ENCODE measurements at places on chromosomes 1 and 21.

DNA sequence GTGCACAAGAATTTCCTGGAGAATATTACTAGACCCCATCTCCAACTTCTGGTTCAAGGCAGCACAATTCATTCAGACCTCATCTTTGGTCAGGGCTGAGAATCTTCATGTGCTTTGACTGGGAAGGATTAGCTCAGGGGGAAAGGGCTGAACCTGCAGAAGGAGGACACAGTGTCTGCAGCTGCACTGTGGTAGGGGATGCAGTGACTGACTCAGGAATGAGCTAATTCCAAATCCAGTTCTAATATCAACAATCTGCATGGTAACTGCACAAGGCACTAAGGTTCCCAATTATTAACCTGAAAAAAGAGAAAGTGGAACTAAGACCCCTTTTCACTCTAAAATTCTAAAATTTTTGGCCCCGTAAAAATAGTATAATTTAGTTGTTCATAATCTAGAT is 31.6 kb downstream of the TTLL7 start:
- no peaks in the 10 kb centered on the region for H3K36me3 ChIP-seq
- no peak for DNase-seq
- no peaks in the 10 kb centered on the region for H3K4me1 ChIP-seq
- no peaks in the 10 kb centered on the region for H3K27me3 ChIP-seq

- no peaks in the 10 kb centered on the region for H3K4me1 ChIP-seq
- no peaks in the 10 kb centered on the region for H3K36me3 ChIP-seq
- H3K27ac ChIP-seq: no peak overlapping the region
- peaks cover 47% of the 10 kb centered on the region for H3K27me3 ChIP-seq
- no peak for DNase-seq
- H3K4me3 ChIP-seq: no peak overlapping the region
These were observed 75.8 kb downstream of the PGBD5 start for GRCh38 chr1:230350208-230350921.

- no peak for DNase-seq
- no peaks in the 10 kb centered on the region for H3K4me1 ChIP-seq
These were observed 412.6 kb downstream of the PRDM2 start for GRCh38 chr1:14112613-14113012.

DNA sequence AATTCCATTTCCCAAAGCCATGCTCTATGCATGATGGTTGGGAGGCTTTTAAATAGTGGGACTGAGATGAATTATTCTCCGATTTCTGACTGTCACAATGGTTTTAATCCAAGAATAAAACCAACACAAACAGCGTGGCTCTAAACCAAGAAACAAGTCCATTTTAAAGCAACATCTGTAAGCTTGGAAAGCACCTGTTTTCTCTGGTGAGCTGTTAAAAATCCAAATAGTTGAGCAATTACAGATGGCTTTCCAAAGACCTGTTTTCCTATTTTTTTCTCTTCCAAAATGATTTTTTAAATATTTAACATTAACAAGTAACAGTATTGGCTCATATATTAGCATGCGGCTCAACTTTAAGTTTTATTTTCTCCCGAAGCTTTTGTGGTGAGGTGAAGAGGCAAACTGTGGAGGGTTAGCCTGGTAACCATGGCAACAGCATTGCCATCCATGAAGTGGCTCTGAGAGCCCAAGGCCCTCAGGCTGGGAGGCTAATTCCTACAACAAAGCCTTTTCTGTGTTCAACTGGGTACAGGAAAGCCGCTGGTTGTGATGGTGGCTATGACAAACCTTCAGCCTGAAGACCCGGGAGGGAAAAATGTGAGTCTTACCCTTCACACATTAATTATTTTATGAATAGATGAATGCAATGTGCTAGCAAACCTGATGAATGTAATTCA is 56.7 kb upstream of the B3GALT5 start:
- no peaks in the 10 kb centered on the region for H3K4me1 ChIP-seq
- H3K27ac ChIP-seq: no peak overlapping the region
- DNase-seq: no peak
- no peaks in the 10 kb centered on the region for H3K36me3 ChIP-seq
- peaks cover 8% of the 10 kb centered on the region for H3K27me3 ChIP-seq

DNA sequence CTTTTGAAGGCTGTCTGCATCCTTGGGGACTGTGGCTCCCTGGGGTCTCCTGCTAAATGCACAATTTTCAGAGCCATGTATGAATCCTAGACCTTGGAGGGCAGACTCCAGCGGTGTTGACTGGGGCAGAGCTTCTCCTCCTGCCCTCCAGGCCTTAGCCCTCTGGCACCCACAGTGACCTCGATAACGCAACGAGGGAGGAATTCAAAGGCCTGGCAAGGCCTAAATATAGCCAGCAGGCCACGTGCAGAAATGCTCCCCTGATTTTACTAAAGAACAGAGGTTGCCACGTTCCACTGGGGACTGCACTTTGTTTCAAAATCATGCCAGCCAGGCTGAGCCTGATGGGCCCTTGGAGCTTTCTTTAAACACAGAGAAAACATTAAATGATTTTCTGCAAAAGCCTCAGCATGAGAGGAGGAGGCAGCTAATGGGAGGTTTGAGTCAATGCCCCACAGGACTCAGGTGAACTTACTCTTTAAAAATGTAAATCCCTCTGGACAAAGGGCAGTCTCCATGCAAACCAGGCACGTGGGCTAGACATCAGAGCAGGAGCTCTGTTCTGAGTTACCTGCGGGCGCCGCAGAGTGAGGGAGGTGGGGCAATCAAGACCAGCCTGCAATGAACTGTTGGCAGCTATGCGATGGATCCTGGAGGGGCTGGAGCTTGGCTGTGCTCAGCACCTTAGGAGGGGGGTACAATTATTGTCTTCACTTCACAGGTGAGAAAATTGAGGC is 28.0 kb downstream of the GRIK3 start:
- no peak for DNase-seq
- H3K4me1 ChIP-seq: no peaks in the 10 kb centered on the region
- no peaks in the 10 kb centered on the region for H3K27me3 ChIP-seq
- H3K4me3 ChIP-seq: no peak overlapping the region
- H3K27ac ChIP-seq: no peak overlapping the region

DNA sequence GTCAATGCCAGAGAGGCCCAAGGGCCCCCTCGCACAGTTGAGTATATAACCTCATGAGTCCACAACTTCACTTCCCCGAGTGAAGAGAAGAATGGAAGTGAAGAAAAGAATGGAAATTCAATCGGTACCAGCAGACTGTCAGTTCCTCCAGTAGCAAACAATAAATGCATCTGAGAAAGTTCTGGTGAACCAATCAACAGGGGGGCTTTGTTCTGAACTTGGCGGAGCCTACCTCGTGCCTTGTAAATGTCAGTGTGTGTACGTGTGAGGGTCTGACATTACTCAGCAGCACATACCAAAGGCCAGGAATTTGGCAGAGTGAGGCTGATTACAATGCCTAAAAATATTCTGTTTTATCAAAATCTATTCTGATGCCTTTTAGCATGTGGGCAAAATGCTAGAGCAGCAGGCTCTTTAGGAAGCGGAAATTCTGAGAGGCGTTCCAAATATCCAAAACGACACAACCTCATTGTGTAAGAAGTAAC is 238.5 kb downstream of the LTN1 start:
- no peak for DNase-seq
- no peak overlapping the region for H3K27ac ChIP-seq
- no peaks in the 10 kb centered on the region for H3K27me3 ChIP-seq
- no peaks in the 10 kb centered on the region for H3K36me3 ChIP-seq
- no peaks in the 10 kb centered on the region for H3K4me1 ChIP-seq
- H3K4me3 ChIP-seq: no peak overlapping the region

- DNase-seq: no peak
- H3K4me1 ChIP-seq: peaks cover 3% of the 10 kb centered on the region
- no peaks in the 10 kb centered on the region for H3K36me3 ChIP-seq
- H3K4me3 ChIP-seq: no peak overlapping the region
- no peak overlapping the region for H3K27ac ChIP-seq
- H3K27me3 ChIP-seq: no peaks in the 10 kb centered on the region
These were observed 13.9 kb upstream of the LAX1 start for GRCh38 chr1:203751051-203751450.

GRCh38 chr1:94025383-94026340 is 95.3 kb downstream of the ABCA4 start:
- no peaks in the 10 kb centered on the region for H3K36me3 ChIP-seq
- peaks cover 55% of the 10 kb centered on the region for H3K27me3 ChIP-seq
- H3K4me1 ChIP-seq: no peaks in the 10 kb centered on the region
- H3K4me3 ChIP-seq: no peak overlapping the region

Measured in K562 (cell line).